ENCODE measurements at places on chromosomes 4 and X.

- no peak for DNase-seq
Observed at GRCh38 chrX:101958139-101958538, 26.3 kb upstream of the ZMAT1 start.

DNA sequence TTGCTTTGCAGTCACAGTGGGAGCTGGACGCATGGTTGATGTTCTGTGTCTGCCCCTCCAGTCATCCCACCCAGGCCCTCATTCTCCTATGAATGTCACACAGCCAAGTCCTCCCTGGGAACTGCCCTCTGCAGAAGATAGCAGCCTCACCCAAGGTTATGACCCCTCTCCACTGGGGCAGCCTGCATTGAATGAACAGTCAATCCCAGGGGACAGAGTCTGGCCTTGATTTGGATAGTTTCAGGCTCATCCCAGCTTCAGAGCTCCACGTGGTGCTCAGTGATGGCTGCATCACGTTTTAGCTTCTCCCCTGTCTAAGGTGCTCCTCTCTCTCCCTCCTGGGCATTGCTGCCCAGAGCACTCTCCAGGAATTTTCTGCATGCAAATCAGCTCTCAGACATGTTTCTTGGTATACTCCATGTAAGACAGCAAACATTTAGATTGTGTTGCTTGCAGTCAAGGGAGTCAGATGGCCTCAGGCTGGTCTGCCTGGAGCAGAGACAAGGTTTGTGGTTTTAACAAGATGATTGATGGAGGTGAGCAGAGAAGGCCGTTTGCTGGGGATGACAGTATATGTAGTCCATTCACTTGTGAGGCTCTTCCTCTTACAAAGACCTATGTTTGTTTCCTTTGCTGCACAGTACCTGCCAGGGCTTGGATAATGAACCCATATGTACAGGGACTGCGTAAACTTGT, 56.1 kb upstream of the MSX1 start:
- DNase-seq, result no peak

- DNase-seq, result no peak
Observed at GRCh38 chr4:173436149-173436579, 37.2 kb upstream of the SCRG1 start.

- DNase-seq, result no peak
Observed at GRCh38 chr4:1465173-1466033, 59.2 kb upstream of the NKX1-1 start.

- no peak for DNase-seq
Observed at GRCh38 chrX:132037479-132037993, 14.4 kb downstream of the STK26 start.

GRCh38 chr4:65202853-65203236, 467.4 kb downstream of the EPHA5 start:
- DNase-seq, result no peak
